ENCODE measurements at places on chromosomes 4 and X. TPM values are rescaled to one million over a fixed set of nuclear protein-coding genes. Genes with fewer than 3 reads are reported as not detected.
A peak's percentile ranks its signal among the peaks of the same experiment; 100 is the strongest.

The AMTN gene
- total RNA-seq = not detected

The MRFAP1L1 gene
- 46.6 TPM for total RNA-seq

GRCh38 chrX:72027024-72027913, 104.4 kb downstream of the RTL5 start:
- no peak for DNase-seq

DNA sequence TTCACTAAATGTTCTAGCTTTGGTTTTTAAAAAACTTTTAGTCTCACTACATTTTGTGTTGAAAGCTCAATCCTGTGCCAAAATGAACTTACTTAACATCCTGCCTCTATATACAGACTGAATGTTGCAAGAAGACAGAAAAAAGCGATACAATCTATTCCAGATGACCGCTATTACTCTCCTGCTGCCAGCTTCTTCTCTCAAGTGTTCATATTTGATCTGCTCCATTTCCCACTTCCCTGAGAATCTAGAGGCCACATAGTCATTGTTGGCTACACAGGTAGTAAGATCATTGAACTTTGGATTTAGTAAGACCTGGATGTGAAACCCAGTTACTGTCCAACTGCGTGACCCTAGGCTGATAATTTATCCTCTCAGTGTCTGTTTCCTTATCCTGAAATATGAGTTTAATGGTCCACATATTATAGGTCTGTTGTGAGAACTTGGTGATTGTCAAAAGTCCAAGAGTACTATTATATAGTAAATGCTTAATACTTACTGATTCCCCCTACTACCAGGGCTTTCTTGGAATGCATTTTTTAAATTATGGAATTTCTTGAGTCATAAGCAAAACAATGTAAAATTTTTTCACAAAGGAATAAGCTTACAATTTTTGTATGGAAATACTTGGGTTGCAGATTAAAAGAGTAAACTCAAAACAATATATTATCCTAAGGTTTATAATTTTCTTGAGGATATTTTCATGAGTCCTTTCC, 976.8 kb upstream of the ADGRL3 start:
- DNase-seq = no peak

DNA sequence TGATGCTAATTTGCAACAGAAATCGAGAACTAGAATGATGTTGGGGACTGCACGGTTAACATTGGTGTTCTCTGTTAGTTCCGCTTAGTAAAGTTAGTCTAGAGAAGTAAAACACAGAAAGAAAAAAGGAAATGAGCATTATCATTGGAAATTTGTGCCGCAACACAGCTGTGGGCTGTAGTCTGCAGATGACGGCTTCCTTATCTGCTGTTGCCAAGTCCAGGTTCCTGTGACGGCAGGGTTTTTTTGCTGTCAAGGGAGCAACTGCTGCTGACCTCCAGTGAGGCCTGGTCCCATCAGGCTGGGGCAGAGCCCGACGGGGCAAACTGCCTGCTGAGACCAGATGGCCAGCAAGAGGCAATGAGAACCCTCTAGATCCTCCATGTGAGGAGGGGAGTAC, 38.9 kb upstream of the PHEX start:
- peak; percentile 59 for DNase-seq

All from upper lobe of right lung (tissue), 1 donor.